ENCODE measurements at places on chromosomes 2 and 18. TPM values are rescaled to one million over a fixed set of nuclear protein-coding genes. Genes with fewer than 3 reads are reported as not detected.

The LRRC30 gene
- polyA plus RNA-seq, result not detected

The STAM2 gene
- 29.6 TPM for polyA plus RNA-seq

The ACVR1C gene
- polyA plus RNA-seq, result 25.6 TPM

DNA sequence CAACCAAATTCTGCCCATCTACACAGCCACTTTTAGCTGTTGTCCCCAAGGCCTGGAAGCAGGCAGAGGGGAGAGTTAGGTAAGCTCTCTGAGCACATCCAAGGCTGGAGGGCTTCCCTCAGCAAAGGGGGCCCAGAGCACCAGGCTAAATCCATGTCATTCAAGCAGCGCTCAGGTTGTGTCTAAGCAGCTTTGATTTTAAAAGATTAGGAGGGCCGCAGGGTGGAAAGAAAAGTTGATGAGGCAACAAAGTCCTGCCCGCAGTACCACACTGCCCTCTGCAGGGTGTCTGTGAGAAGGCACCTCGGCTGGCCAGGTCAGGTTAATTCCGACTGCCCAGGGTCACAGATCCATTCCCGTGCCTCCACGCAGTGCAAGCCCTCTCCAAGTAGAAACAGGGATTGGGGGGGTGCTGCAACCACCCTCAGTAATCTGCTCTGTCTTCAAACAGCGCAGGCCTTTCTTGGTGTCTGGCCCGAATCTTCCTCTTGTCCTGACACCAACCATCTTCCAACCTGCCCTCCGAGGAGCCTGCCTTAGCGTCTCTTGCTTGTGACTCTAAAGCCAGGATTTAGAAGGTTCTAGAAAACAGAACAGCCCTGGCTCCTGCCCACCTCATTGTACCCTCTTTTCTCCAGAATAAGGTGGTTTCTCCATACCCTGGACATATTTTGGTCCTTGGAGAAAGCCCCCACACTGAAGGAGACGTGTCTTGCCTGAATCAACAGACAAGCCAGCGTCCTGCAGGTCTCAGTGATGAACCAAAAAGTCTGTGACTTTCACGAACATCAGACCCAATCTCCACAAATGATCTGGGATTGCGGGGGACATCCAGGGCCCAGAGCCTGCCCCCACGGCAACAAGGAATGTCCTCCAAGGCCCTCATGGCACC, 289.2 kb downstream of the TNS1 start:
- DNase-seq, result peak; percentile 57

DNA sequence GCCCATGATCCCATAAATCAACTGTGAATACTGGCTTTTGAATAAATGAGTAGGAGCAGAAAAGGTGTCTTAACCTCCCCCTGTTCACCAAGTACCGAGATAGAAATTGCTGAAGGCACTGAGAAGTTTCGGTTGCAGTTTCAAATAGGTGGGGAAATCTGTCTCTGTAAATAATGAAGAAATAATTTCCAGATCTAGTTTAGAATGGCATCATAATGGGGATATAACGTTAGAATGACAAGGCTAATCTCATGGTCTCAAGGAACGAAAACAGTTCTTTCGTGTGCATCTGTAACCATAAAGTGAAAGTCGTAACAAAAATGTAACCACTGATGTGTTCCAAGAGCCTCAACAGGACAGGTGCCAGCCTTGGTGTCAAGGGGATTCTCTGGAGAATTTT, 49.9 kb upstream of the TMEM18 start:
- DNase-seq, result no peak

DNA sequence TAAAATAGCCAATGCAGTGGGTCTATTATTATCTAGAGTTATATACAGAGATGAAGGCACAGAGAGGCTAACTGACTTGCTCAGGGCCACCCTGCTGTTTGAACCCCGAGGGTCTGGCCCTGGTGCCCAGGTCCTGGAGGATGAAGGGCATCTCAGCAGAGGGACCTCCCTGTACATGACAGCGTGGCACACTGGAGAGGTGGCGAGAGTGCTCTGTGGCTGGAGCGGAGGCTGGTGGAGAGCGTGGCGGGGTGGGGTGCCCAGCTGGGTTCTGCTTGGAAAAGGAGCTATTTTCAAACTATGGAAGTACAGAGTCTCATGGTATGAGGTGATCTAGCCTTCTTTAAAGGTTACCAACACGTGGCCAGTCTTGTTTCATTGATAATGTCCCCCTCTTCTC, 35.8 kb downstream of the GREB1 start:
- DNase-seq, result no peak

DNA sequence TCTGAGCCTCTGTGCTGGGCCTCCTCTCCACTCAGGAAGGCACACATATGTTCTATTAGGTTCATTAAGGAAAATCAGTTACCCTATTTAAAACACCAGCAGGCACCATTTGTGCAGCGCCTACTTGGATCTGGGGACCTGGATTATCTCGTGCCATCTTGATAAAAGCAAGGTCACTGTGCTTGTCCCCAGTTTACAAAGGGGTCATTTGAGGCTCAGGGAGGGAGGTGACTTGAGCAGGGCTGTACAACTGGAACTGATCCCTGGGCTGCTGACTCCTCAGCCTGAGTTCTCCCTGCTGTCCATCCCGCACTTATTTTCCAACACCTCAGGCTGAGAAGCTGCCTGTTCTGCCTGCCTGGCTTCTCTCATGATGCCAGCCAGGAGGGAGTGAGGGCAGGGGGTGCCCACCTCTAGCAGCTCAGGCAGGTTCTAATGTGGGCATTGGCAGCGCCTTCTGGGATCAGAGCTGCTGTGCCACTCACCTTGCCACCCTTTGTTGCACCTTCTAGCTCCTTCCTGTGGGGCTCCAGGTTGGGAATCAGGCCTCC, 120.3 kb downstream of the GLI2 start:
- DNase-seq, result no peak

DNA sequence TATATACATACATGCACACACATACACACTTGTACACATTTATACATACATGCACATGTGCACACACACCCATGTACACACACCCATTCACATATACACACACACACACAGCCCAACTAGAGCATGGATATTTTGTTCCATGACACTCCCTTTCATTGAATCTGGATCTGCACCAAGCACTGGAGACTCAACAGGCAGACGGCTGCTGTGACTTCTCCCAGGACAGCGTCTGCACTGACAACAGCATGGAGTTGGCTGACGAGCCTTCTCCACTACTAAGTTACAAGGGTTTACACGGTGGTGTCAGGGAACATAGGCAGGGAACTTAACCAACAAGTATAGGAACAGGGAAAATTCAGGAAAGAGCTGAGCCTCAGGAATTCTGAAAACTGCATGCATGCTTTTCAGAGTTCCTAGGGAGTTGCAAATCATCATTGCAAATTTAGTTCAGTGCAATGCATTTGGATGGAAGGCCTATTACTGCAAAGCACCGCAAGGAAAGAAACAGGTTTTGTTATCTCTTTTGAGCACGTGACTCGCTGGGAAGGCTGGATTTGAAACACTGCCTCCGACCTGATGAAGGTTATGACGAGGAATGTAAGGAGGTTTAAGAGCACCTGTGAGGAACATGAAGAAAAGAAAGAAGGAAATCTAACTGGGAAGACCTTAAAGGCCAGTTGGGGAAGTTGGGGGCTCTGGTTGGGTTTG, 35.9 kb downstream of the TMEM18 start:
- no peak for DNase-seq

DNA sequence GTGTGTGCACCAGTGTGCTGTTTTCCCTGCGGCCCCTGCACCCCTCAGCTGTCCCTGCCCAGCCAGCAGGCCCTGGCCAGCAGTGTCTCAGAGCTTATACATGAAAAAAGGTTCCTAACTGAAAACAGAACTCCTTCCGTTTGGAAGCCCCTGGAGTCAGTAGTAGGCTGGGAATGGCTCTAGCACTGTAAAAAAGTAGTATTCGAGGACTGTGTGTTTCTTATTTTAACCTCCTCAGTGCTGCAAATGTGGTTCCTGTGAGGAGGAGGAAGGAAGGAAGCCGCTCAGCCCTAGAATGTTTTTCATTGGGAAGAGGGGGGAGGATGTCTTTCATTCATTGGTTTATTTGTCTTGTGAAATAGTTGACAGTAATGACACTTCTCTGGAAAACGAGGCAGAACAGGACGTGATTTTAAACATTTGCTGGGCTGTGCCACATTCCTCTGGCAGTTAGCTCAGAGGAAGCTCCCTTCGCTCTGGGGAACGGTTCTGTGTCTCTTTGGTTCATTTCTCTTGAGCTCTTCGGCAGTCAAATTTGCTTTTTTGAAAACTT, 103.5 kb downstream of the SPTBN1 start:
- DNase-seq, result no peak

GRCh38 chr2:175981551-175981950, 20.5 kb downstream of the LNPK start:
- DNase-seq, result no peak

DNA sequence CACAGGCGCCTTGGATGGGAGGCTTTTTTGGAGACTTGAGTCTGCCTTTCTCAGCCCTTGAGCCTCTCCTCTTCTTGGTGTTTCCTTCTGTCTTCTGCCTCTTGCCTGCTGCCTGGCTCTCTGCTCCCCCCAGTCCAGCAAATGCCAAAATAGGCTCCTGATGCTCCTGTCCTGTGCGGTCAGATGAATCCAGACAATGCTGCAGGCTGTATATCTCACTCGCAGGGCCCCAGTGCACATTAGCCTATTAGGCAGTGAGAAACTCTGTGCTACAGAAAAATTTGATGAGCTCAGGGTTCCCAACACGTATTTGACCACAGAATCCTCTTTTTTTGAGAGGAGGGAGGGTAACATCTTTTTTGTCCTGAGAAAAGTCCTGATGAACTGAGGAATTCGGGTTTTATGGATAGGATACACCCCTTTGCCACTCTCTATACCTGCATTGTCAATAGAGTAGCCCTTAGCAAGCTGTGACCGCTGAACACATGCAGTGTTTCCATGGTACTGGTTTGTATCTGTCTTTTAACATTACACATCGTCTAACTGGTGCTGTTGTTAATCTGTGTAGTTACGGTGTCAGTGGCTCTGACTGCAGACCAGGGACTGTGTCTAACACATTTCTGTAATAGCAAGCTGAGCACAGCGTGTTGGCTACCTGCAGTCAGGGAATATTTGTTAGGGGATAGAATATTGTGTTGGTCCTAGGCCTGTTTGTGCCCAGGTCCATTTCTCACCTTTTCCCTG, 50.8 kb downstream of the FAM228A start:
- no peak for DNase-seq
